ENCODE measurements at places on chromosomes 2 and 18.

DNA sequence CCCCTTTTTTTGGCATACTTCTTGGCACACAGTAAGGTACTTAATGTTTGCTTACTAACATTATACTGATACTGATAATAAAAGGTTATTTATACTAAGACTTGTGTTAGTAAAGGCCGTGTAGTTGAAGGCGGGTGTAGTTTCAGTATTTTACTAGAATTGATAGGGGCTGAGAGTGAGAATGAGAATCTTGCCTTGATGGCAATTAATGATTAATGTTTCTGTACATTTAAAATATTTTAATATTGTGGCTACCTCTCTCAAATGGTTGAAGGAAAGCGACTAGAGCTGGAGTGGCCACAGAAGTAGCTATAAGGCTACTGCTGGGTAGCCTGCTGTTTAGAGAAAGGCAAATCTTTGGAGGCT lies 29.3 kb downstream of the PELI1 start:
- no peak for DNase-seq

DNA sequence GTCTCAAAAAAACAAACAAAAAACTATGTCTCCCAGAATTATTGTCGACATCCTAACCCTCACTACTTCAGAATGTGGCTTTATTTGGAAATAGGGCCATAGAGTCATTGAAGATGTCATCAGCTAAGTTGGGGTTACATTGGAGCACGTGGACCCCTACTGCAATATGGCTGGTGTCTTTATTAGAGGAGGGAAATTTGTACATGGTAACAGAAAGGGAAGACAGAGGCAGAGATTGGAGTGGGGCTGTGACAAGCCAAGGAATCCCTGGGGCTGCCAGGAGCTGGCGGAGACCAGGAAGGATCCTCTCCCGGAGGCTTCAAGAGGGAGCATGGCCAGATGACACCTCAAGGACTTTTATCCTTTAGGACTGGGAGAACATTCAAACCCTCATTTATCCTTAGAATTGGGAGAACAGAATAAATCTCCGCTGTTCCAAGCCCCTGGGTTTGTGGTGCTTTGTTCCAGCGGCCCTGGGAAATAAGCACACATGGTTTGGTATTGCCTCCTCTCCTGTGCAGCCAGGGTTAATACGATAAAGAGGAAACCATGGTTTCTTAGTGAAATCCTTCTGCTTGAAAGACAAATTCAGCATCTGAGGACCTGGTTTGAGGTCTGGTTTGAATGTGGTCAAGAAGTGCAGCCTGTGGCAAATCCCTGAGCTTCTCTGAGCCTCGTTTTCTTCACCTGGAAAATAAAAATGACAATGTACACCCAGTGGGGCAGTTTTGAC lies 184.7 kb downstream of the MYCN start:
- no peak for DNase-seq

DNA sequence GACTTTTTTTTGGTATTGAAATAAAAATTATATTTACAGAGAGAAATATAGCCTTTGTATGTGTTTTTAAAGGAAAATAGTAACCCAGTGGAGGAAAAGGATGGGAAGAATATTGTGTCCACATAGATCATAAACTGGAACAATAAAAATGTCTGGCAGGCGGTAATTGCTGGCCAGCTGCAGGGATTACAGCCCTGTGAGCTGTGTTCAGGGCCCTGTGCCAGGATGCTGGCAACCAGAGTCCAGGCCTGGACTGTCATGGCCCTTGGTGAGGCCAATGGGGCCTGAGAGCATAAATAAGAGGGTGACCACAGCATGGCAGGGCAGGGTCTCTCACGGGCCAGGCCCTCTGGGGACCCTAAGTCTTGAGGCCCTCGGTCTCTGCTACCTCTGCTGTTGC lies 171.2 kb downstream of the ACOXL start:
- no peak for DNase-seq

DNA sequence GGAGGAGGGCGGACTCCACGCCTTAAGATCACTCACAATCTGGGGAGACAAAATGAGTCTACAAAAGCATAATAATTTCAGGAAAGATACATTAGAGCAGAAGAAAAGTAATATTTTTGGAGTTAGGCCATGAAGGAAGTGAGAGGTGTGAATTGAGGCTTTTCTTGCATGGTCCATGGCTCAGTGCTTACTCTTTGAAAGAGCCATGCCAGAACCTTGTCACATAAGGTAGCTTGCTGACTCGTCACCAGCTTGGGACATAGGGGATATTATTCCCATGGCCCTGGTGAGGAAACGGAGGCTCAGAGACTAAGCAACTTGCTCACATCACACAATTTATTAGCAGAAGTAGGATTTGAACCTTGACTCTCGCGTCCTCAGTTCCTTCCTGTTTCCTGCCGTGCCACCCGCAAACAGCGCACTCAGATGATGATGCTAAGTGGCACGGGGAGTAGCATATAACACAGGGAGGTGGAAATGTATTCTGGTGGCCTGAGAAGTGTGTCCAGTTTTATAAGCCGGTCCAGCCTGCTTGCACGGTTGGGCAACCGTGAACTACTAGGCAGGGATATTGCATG lies 312.2 kb upstream of the EPAS1 start:
- DNase-seq: no peak

- DNase-seq: no peak
Observed at GRCh38 chr2:48274040-48274439, 255.9 kb upstream of the STON1 start.

DNA sequence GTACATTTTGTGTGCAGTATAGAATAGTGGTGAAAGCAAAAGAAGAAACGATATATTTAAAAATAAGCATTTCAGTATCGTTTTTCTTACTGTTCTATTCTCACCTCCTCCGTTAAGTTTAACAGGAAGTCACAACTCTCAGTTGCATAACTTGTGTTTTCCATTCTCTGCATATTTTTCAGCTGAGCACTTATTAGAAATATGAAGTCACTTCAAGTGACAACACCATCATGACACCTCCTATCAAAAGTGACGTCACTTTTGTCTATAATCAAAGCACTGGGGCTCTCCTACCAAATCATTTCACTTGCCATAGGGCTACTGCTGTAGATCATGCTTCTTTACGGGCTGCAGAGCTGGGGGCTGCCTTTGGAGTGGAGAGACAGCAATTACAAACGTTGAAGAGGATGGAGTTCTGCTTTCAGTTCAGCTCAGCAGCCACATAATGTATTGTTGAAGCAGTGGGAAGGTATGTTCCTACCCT lies 36.3 kb downstream of the STAT4 start:
- no peak for DNase-seq

DNA sequence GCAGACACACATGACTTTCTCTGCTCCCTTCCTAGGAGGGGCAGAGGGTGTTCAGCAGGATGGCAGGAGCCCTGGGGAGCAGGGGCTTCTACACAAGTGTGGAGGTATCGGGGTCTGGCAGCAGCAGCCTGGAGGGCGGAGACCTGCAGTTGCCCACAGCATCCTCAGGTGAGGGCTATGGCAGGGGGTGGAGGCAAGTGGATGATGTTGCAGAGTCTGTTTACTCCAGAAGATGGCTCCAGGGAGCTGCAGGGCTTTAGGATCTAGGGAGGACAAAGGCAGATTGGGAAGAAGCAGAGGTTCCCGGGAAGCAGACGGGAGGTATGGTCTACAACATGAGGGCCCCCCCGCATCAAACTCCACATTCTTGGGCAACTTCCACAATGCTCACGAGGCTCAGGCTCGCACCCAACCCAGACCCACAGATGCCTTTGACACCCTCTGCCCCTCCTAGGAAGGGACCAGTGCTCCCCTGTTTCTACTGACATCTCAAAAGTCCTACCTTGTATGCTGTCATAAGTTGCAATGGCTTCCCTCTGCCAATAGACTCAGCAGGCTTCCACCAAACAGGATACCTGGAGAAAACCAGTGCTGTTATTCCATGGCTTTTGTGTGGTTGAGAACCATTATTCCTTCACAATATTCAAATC lies 12.0 kb upstream of the ATP6V1C2 start:
- DNase-seq: no peak

GRCh38 chr2:72205504-72205881 lies 57.8 kb upstream of the CYP26B1 start:
- no peak for DNase-seq

DNA sequence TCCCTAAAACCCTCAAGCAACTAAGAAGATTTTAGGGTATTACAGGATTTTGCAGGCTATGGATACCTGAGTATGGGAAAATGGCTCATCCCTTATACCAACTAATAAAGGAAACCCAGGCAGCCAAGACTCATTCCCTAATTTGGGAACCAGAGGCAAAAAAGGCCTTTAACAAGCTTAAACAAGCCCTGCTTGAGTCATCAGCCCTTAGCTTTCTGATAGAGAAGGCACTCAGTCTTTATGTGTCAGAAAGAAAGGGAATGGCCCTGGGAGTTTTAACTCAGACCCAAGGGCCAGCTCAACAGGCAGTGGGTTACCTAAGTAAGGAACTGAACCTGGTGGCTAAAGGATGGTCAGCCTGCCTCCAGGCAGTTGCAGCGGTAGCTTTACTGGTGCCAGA lies 96.9 kb upstream of the RMP24 start:
- DNase-seq: no peak

- no peak for DNase-seq
Observed at GRCh38 chr2:124091721-124092120, 66.6 kb downstream of the CNTNAP5 start.

DNA sequence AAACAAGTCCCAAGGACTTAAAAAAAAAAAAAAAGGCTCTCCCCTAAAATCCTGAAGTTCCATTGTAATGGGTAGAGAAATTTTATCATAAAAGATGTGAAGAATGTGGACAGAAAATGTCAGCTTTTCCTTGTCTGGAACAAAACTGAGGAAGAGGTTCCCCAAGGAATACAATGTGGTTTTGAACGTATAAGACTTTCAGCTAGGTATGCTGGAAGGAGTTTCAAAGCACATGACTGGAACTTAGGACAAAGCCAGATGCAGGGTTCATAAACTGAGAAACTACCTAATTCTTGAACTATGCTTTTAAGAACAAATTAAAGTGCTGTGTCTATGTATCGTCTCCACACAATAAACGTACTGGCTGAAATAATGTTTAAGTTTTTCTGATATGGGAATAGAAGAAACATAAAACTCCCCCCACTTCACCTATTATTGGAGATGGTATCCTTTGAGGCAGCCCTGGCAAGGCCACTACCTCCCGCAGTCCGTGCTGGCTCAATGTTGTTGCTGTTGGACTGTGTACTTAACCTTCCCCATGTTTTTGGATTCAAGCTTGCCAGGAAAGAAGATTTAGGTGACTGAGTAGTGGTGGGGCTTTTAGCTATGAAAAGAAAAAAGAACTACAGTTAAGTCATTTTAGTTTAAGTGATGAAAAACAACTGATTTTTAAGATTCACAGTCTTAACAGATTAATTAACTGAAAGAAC lies 84.2 kb upstream of the DNER start:
- DNase-seq: no peak

GRCh38 chr2:111042261-111042660 lies 78.5 kb upstream of the BCL2L11 start:
- no peak for DNase-seq

- DNase-seq: no peak
Observed at GRCh38 chr2:196184921-196185320, 13.5 kb upstream of the STK17B start.

GRCh38 chr2:15892151-15892880 lies 48.0 kb upstream of the MYCN start:
- DNase-seq: no peak

DNA sequence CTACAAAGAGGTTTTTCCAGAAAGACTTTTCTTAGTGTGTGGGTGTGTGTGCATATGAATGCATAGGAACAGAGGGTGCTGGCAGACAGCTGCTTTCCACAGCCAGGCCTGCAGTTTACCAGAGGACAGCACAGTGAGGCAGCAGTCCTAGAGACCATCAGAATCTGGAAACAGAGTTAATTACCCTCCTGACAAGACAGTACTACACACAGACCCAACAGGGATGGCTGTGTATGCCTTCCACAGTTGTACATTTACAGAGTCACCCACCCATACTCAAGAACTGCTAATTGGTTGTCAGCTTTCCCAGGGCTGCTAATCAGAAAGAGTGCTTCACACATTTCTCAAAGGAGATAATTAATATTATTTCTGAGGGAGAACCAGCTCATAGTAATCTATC lies 104.7 kb downstream of the FEZ2 start:
- no peak for DNase-seq

DNA sequence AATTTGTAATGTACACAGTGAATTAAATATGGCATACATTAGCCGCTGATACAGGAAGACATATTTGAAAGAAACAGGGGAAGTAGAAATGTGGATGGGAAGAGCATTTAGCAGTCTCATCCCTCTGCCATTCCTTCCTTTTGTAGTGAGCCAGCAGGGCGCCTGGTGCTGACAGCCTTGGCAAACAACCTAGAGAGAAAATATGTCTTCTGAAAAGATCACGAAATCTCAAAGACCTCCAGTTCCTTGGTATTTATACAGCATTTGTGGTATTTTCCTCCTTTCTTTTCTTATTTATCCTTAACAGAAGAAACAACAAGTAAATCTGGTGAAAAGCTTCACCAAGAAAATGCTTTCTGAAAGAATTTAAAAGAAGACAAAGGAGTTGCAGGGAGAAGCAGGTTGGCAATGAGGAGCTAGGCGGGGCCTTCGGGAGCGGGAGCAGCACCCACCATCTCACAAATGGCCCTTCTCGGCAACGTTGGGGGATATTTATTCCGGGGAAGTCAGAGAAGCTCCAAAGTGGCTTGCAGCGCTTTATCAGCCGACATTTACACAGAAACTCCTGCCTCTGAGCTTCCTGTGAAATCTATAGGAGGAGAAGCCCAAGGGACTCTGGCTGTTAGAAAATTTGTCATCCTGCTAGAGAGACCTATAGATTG lies 406.1 kb upstream of the NRP2 start:
- no peak for DNase-seq

DNA sequence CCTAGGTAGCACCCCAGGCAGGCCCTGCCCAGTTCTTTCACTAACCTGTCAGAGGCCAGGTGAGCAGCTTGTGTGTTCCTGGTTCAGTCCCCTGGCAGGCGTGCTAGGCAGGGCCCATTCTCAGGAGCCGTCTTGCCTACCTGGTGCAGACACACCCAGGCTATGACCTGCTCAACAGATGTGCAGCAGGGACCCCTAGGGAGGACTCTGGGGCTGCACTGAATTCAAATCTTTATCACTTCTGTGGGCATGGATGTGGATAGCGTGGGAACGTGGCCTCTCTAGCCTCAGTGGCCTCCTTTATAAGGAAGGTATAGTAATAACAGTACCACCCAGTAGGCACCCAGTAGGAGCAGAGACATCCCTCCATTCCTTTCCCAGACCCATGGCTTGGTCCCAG lies 48.4 kb downstream of the PLEKHB2 start:
- no peak for DNase-seq

- DNase-seq: no peak
Observed at GRCh38 chr18:41320100-41320499, 634.9 kb upstream of the PIK3C3 start.

DNA sequence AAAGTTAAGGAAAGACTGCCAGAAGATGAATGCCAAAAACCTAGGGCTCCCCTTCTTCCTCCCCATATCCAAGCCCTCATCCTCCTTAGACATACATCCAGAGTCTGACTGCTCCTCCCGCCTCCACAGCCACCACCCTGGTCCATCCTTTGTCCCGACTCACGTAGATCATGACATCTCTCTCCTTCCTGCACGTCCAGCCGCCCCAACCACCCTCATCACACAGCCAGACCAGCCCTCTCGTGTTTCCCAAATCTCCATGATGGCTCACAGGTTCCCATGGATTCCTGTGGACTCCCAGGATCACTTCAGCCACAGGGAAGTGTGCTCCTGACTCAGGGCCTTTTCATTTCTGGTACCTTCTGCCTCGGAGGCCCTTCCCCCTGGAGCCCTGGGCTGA lies 47.8 kb upstream of the CAB39 start:
- no peak for DNase-seq

- DNase-seq: no peak
Observed at GRCh38 chr18:68972176-68972575, 174.3 kb downstream of the CCDC102B start.

All from GM12891 (cell line).